ENCODE measurements at places on chromosomes 5 and 9. TPM values are rescaled to one million over a fixed set of nuclear protein-coding genes. Genes with fewer than 3 reads are reported as not detected.

GRCh38 chr5:77308154-77308960, 97.9 kb downstream of the PDE8B start:
- DNase-seq = no peak

Gene SPINK5
- total RNA-seq = 0.10 TPM

Gene MORN5
- not detected for total RNA-seq

Gene NEURL1B
- 1.6 TPM for total RNA-seq

DNA sequence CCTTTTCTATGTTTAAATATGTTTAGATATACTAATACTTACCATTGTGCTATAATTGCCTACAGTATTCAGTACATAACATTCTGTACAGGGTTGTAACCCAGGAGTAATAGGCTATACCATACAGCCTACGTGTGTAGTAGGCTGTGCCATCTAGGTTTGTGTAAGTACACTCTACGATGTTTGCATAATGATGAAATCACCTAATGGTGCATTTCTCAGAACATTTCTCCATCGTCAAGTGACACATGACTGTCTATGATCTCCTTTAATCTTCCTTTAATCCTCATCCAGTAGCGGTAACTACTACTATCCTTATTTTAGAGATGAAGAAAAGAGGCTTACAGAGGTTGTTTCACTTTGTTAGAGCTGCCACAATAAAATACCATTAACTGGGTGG, 369.2 kb downstream of the PLK2 start:
- DNase-seq = no peak

Gene SLC36A2
- 0.14 TPM for total RNA-seq

- no peak for DNase-seq
Measured at GRCh38 chr5:170854566-170854965, 7.3 kb upstream of the RANBP17 start.

Gene FAM151B
- total RNA-seq = 2.4 TPM

Gene PCDHGB3
- 0.87 TPM for total RNA-seq

DNA sequence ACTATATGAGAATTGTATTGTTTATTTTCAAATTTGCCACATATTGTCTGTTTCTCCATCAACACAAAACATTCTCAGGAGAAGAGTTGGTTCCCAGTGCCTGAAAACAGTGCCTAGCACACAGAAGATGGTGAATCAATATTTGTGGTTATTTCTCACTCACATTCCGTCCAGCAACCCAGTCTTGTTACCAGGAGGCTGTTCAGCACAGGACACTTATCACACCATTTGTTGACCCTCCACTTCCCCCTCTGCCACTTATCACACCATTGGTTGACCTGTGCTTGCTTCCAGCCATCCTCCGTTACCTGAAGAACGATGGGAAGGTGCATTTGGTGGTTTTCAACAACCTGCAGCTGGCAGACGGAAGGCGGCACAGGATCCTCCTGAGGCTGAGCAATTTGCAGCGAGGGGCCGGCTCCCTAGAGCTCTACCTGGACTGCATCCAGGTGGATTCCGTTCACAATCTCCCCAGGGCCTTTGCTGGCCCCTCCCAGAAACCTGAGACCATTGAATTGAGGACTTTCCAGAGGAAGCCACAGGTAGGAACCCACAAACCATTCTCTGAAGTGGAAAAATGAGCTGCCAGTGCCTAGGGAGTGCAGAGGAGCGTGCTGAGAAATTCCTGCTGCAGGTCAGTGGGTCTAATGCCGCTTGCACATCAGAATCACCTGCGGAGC, 20.5 kb downstream of the THBS4 start:
- no peak for DNase-seq

DNA sequence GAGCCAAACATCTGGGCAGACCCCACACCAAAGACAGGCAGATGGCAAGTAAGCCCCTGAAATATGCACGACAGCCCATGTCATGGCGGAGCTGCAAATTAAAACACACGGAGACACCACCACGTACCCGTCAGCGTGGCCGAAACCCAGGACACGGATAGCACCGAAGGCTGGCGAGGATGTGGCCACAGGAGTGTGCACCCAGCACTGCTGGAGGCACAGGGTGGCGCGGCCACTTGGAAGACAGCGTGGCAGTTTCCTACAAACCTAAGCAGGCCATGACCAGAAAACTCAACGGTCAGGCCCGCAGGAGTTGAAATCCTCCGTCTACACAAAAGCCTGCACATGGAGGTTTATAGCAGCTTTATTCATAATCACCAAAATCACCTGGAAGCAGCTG, 12.8 kb downstream of the SLC9A3 start:
- DNase-seq = no peak

Gene ORM1
- not detected for total RNA-seq

Gene SYNPO
- total RNA-seq = 4.3 TPM

DNA sequence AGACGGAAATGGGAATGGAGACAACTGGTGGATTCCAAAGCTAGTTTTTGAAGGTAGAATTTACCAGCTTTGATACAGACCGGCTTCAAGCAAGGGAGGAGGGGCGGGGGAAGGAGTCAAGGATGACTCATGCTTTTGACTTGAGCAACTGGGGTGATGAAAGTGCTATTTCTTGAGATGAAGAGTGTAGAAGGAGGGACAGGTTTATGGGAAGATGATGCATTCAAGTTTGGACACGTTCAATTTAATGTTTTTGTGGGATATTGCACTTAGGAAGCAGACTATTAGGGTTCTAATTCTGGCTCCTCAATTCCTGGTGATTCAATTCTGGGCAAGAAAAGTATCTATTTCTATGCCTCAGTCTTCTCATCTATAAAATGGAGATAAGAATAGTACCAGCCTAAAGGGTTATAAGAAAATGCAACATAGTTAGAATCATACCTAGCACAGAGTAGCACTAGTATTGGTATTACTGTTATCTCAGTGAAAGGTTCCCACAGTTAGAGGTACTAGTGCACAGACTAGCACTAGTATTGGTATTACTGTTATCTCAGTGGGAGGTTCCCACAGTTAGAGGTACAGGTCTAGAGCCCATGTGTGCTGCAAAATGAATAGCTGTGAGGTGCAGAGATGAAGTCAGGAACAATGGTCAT, 4.6 kb downstream of the NIPAL4 start:
- peak; percentile 77 for DNase-seq

DNA sequence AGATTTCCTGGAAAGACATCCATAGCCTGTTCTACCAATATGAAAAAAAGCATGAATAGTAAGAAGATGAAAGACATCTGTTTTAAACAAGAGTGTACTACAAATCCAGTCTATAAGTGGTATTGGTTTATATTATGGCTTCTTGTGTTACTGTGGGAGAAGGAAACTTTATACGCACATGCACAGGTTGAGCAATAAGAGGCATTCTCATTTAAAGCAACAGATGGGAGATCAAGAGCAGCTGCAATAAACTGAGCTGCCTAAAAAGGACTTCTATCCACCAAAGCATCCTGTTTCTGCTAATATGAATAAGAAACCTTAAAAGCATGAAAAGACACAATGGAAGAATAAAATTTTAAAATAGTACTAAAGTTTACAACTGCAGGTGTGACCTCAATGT, 8.6 kb upstream of the PCDHB1 start:
- no peak for DNase-seq
